ENCODE measurements at places on chromosomes 7 and 10. TPM values are rescaled to one million over a fixed set of nuclear protein-coding genes. Genes with fewer than 3 reads are reported as not detected.
A peak's percentile ranks its signal among the peaks of the same experiment; 100 is the strongest.

FZD8 gene
- 0.15 TPM for total RNA-seq

WEE2 gene
- total RNA-seq = not detected

RET gene
- 0.36 TPM for total RNA-seq

CYP3A4 gene
- total RNA-seq = not detected

CAV2 gene
- not detected for total RNA-seq

ACTL6B gene
- total RNA-seq = not detected

DNA sequence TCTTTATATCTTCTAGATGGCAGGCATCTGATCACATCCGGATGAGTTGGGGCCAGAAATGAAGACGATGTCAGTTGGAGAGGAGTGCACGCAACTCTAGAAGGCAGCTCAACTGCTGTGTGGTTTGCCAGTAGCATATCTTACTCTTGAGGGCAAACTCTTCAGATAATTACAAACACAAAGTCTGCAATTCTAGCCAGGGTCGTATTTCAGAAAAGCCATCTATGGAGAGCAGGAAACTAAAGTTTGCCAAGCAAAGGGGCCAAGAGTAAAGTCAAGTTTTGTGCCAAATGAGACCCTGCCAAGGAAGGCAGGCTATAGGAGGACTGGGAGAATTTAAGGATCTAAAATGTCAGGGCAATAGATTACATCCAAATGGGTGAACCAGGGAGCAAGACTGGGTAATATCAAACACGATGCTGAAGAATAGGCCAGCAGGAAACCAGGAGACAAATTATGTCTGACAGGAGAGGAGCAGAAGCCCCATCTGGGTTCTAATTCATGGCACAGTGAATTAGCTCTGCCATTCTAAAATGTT is 312.5 kb upstream of the SEMA3C start:
- DNase-seq = no peak

- DNase-seq = no peak
Observed at GRCh38 chr7:85806321-85806720, 619.5 kb upstream of the SEMA3D start.

GRCh38 chr10:129448539-129448938 is 18.5 kb upstream of the MGMT start:
- DNase-seq = no peak

GRCh38 chr10:84177541-84178141 is 4.0 kb downstream of the GPR15LG start:
- peak; percentile 68 for DNase-seq

DNA sequence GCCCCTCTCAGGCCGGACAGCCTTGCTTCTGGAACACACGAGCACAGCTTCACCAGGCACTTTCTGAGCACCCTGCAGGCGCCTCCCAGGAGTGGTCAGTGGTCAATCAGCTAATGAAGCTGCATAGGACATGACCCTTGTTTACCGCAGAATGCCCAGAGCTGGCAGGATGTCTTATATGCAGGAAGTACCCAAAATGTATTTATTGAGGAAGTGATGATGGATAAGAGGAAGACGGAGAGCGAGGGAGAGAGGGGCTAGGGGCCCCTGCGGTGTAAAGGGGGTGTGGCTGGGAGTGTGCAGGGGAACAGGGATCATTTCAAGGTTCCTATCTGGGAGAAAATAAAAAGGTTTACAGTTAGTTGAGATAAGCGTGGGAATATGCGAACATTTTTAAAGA is 3.3 kb downstream of the CYP2E1 start:
- no peak for DNase-seq

Data from activated naive CD4-positive, alpha-beta T cell treated with anti-CD3 and anti-CD28 coated beads for 36 hours (primary cell).